ENCODE measurements at places on chromosomes 3 and 15.

- no peak for DNase-seq
These were observed 34.2 kb upstream of the SIAH2 start for GRCh38 chr3:150797155-150797554.

GRCh38 chr15:70182858-70183695 is 85.4 kb upstream of the TLE3 start:
- no peak for DNase-seq

- no peak for DNase-seq
These were observed 287.7 kb upstream of the NR2F2 start for GRCh38 chr15:96042734-96043224.

DNA sequence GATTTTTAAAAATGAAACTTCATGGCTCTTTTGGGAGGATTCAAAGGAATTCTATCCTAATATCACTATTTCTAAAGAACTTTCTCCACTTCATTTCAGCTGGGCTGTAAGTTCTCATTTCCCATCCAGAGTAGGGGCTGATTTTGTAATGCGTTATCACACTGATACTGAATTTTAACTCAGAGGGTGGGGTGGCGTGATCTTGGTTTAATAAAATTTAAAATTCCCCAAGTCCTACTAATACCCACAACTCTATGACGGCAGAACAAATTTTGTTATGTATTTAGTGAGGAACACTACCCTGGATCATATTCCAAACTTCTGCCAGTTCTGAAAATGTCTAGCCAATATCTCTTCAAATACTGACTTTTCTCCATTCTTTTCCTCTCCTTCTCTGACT is 92.7 kb downstream of the ASB7 start:
- no peak for DNase-seq

- DNase-seq: no peak
These were observed 75.7 kb downstream of the GAP43 start for GRCh38 chr3:115698851-115699591.

DNA sequence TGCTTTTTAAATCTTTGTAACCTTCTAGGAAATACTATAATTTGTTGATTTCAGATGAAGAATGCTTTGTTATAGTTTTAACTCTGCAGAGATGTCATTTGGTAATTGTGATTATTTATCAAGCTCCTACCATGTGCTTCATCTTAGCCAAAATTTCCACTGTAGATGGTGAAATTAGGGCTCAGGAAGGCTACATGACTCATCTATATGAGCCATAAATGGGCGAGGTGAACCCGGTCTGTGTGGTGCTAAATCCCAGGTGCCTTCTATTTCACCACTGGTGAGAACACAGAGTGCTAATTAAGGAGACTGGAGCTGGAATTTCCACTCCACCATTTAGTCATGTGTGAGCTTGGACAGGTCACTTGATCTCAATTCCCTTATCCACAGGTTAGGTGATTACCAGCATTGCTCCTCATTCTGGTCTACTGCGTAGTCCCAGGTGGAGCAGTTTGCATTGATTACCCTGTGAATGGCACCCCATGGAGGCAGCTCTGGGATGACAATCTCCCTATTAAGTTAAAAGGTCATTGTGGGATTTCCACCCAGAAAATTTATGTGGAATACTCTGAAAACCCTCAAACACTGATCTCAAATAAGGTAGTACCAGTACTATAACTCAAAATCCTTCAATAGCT is 2.8 kb upstream of the CCR3 start:
- no peak for DNase-seq

DNA sequence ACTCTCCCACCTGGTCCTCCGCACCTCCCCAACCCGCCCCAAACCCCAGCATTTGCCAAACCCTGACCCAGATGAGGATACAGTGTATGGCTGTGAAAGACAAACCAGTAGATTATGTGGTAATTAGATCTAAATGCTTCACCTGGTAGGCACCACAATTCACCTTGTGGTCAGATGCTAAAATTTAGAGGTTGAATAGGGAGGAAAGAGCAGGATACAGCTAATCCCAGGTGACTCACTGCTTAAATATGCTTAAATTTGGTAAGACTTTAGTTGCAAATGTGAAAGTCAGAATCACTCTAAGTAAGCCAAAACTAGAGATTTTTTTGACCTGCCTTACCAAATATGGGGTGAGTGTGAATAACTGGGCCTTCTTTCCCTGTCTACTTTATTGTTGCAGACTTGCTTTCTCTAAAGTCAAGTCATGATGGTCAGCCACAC is 105.5 kb downstream of the MME start:
- DNase-seq: no peak

GRCh38 chr15:69701198-69701597 is 248.6 kb downstream of the RPLP1 start:
- no peak for DNase-seq

- DNase-seq: no peak
These were observed 11.7 kb upstream of the SAMMSON start for GRCh38 chr3:69987833-69988232.

GRCh38 chr3:155218462-155218861 is 75.0 kb downstream of the STRIT1 start:
- DNase-seq: no peak

- no peak for DNase-seq
These were observed 44.9 kb downstream of the MEIS2 start for GRCh38 chr15:37055481-37055880.

GRCh38 chr3:128624526-128625138 is 26.0 kb downstream of the RPN1 start:
- no peak for DNase-seq

DNA sequence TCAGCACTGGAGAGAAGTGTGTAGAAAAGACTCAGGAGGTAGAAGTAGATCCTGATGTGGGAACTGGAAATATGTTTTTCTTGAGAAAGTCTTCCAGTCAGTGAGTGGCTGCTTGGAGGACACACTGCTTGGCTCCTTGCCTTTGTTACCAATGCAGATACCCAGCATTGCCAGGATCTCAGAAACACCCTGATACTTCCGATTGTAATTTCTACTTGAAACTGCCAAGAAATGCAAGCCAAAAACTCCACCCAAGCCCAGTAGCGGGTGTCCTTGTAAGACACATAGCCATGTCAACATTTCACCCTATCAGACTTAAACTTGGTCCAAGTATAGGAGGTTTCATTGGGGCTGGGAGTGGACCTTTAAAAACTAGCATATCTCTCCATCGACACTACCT is 141.8 kb downstream of the ALDH1A2 start:
- DNase-seq: peak; percentile 53

GRCh38 chr3:66452303-66453011 is 48.4 kb downstream of the LRIG1 start:
- DNase-seq: no peak

- DNase-seq: no peak
These were observed 553.8 kb upstream of the SGO1 start for GRCh38 chr3:20739814-20740213.

GRCh38 chr3:102089239-102089638 is 239.9 kb downstream of the NFKBIZ start:
- DNase-seq: no peak

GRCh38 chr15:58381697-58382096 is 50.1 kb upstream of the LIPC start:
- DNase-seq: no peak

- no peak for DNase-seq
These were observed 83.3 kb upstream of the C2CD4B start for GRCh38 chr15:62248277-62248984.

DNA sequence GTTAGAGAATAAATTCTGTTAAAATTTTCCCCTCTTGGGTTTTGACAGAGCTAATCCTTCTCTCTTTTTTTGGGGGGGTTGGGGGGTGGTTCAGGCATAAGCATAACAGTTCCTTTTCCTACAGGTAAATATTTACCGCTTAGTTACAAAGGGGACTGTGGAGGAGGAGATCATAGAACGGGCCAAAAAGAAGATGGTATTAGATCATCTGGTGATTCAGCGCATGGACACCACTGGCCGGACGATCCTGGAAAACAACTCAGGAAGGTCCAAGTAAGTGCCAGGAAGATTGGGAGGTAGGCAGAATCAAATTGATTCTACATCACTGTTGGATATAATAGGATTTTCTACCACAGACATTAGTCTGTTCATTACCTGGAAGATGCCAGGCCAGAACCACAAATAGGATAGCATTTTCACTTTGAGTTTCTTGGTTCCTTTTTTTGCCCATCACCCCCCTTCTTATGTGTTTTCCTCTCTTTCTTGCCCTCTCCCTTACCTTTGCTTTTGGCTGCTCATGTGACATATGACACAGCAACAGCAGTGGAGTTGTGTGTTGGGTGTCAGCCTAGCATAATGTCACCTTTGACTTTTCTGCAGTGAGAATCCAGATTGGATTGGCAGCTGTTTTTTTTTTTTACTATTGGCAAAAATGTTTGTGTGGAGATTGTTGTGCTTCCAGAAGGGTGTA is 79.0 kb downstream of the CHD2 start:
- no peak for DNase-seq

DNA sequence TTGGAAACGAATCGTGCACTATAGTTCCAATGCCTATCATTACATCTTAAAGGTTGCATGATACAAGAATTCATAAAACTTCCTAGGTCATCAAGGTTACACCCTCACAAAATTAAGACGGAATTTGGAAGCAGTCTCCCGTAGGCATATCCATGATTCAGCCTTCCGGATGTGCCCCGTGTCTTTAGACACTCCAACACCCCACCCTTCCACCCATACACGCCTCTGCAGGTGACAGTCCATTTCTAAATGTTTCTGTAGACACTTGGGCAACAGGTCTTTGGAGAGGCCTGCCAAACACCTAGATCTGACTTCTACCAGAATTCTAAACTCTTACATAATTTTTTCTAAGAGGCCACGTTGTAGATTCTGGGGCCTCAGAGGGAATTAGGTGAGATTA is 49.8 kb downstream of the LDHAL6B start:
- peak; percentile 36 for DNase-seq

- no peak for DNase-seq
These were observed 46.5 kb downstream of the SYNPR start for GRCh38 chr3:63324621-63325020.

DNA sequence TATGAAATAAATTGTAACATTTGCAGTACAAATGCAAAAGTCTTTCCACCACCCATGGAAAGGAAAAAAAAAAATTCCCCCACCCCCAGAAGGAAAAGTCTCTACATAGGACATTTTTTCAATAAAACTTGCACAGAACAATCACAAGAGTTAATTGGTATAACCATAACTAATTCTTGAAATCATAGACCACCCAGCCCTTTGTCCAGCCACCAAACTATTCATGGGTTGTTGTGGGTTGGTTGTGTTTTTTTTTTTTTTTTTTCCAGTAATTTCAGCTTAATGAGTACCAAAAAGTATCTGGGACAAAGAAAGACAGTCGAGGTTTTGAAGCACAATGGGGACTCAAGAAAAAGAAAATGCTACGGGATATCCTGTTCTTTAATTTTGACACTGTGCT is 355.0 kb upstream of the ROBO2 start:
- no peak for DNase-seq

- DNase-seq: no peak
These were observed 107.1 kb upstream of the PTX3 start for GRCh38 chr3:157329551-157329950.

DNA sequence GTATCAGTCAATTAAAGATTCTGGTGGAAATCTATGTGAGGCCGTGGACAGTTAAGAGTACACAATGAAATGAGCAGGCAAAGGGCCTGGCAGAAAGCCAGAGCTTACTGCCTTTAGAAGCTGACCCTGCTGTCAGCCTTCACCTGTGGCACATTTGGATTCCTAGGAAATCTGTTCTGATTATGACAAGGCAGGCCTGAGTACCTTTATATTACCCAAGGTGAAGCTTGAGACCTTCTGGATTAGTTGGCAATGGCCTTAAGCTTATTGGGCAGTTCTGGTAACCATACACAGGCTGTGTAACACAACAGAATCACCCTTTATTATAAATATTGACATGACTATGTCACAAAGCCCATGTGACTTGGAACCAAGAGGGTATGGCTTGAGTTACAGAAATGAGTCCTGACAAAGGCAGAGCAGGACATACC is 43.2 kb downstream of the NBEAL2 start:
- DNase-seq: peak; percentile 58

DNA sequence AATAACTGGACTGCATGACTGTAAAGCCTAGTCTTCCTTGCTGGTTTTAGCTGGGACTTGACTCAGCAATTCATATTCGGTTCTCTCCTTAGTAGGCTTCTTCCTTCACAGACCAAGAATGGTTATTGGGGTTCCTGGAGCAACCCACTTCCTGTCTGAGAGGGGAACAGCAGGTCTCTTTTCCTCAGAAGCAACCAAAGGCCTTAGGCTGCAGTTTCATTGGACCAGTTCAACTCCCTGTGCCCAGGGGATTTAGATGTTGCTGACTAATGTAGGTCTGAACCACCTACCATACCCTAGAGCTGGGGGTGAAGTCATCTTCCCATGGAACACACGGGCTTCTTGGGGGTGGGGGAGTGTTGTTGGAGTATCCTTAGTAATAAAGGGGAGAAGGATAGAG is 84.0 kb upstream of the SKOR1 start:
- DNase-seq: no peak

GRCh38 chr3:138442433-138442832 is 8.0 kb downstream of the ESYT3 start:
- no peak for DNase-seq

DNA sequence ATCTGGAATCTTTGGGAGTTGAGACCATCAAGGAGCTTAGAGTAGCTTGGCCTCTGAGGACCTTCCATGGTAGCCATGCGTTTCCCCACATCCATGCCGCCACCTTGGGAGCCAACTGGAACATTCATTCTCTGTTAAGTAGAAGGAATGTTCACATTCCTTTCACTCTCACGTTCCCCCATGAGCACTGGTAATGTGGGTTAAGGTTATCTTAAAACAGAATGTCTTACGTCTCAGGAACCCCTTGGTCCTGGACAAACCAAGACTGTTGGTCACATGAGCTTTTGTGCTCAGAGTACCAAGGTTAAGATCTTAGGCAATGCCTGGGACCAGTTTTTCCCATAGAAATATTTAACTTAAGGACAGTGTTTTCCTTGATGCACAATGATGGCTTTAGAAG is 211.7 kb upstream of the UBE2E1 start:
- DNase-seq: no peak

DNA sequence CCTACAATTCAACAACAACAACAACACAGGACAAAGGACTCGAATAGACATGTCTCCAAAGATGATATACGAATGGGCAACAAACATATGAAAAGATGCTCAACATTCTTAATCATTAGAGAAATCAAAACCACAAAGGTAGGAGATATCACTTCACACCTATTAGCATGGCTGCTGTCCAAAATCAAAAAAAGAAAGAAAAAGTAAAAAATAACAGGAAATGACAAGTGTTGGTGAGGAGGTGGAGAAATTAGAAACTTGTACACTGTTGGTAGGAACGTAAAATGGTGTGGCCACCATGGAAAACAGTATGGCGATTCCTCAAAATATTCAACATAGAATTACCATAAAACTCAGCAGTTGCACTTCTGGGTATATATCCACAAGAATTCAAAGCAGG is 312.3 kb upstream of the STT3B start:
- no peak for DNase-seq

- DNase-seq: peak; percentile 71
These were observed 39.5 kb upstream of the TPRG1 start for GRCh38 chr3:189132231-189132671.
